Smooth muscle cell of the brain vasculature (primary cell): ENCODE measurements at places on chromosomes 5 and 9.

GRCh38 chr5:134100283-134101091 is 14.0 kb upstream of the TCF7 start:
- DNase-seq, result peak; percentile 21

- DNase-seq, result no peak
Observed at GRCh38 chr9:136995362-136995761, 1.0 kb downstream of the CLIC3 start.

DNA sequence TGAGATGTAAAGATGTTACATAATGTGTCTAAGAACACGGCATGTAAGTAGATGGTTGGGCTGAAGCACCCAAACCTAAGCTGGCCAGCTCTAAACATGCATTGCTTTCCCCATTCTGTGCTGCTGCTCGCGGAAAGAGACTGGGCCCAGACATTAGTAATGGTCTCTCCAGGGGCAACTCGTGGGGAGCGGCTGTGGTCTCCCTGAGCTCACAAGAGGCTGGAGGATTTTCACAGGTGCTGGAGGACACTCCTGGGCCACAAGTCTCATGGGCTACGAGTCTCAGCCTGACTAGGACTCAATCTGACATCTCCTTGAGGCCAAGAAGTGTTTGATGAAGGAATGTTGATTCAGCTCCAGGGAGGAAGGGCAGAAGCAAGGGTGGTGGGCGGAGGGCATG is 92.7 kb upstream of the PTCH1 start:
- no peak for DNase-seq

GRCh38 chr5:156685481-156685880 is 164.6 kb upstream of the PPP1R2B start:
- no peak for DNase-seq

GRCh38 chr5:65548281-65548680 is 14.7 kb downstream of the CENPK start:
- DNase-seq, result no peak
